RPMI7951 (cell line): ENCODE measurements at places on chromosomes 3 and 15. TPM values are rescaled to one million over a fixed set of nuclear protein-coding genes. Genes with fewer than 3 reads are reported as not detected.

DCLK3 gene
- total RNA-seq, result not detected in 2 replicates

MAP6D1 gene
- 1.1 and 2.1 TPM in 2 replicates for total RNA-seq

ATP13A4 gene
- not detected in 2 replicates for total RNA-seq

C15orf62 gene
- not detected in 2 replicates for total RNA-seq

FOXP1 gene
- total RNA-seq, result 28.1 and 35.9 TPM in 2 replicates
